ENCODE measurements at places on chromosomes 7 and 10.

GRCh38 chr10:77686650-77687417 lies 49.2 kb upstream of the KCNMA1 start:
- DNase-seq, result no peak

- DNase-seq, result no peak
Observed at GRCh38 chr10:102141583-102142107, 8.8 kb downstream of the PPRC1 start.

DNA sequence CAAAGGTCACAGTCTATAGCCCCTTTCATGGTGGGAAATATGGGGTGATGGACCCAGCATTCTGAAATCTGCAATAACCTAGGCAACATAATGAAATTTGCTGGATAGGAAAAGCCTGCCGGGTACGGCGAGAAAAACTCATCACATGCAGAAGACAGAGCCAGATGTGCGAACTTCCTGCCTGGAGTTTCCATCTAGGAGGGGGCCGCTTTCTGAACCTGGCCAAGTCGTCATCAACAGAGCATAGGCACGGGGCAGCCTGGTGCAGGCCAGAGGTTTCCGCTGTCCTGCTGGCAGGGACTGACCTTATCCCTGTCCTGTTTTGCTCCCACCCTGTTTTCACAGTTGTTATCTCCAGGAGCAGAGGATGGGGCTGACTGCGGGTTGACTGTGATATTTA lies 27.4 kb downstream of the CCDC3 start:
- DNase-seq, result no peak

DNA sequence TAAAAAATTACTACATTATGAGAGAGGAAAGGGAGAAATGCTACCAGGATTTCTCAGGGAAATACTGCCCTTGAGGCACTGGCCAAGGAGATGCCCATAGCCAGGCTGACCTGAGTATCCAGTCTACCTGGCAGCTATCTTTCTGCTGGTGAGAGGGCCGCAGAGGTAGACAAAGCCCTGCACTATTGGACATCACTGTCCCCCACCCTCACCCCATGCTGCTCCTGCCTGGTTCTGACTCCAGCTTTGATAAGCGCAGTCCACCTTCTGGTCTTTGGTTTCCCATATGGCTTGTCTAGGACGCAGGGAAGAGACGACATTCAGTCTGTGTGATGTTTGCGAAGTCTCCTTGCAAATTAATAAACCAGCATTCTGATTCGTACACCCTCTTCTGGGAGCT lies 3.7 kb downstream of the ITPRIP start:
- DNase-seq, result no peak

DNA sequence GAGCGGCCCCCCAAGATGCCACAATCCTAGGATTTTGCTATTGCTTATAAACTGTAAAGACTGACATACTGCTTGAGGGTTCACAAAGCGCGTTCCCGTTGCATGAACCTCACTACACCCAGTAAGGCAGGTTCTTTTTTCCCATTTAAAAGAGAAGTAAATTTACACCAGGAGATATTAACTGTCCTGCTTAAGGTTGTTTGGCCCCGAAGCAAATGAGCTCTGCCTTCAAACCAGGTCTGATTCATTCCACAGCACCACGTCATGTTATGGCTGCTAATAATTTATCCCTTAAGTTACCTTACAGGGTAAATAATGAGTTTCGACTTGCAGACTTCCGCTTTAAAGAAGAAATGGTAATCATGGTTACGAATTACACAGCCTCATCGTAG lies 559 bp upstream of the FKBP14 start:
- no peak for DNase-seq

DNA sequence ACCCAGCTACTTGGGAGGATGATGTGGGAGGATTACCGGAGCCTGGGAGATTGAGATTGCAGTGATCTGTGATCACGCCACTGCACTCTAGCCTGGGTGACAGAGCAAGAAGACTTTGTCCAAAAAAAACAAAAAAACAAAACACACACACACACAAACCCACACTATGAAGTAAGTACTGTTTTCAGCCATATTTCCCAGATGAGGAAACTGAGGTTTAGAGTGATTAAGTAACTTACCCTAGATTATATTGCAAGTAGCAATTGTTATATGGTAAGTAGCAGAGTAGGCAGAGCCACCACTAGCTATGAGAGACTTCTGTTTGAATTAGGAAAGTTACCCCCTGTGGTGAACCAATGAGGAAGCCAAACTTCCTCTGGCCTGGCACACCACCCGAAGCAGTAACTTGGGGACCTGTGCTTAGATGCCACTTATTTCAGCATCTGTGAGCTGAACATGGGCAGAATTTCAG lies 61.9 kb downstream of the MCU start:
- no peak for DNase-seq

DNA sequence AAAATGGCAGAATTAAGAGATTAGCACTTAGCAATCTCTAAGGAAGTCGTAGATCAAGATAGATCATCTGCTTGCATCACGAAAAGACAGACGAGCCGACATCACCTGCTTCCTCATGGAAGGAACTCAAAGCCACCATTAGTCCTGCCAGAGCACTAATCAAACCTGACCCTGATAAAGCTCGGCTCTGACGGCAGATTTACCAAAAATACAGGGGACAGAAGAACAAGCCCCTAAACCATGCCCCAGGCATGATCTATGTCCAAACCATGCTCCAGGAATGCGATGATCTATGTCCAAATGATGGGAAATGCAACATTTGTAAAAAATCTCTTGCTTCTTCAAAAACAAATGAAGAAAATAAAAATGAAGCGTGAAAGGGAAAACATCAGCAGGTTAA lies 182.8 kb downstream of the TCERG1L start:
- no peak for DNase-seq

All from activated CD4-positive, alpha-beta T cell treated with anti-CD3 and anti-CD28 coated beads for 24 hours (primary cell).